Mucosa of gallbladder (tissue), 1 donor: ENCODE measurements at places on chromosomes 7 and 10.

- DNase-seq: no peak
Observed at GRCh38 chr7:94368371-94368791, 26.3 kb upstream of the COL1A2 start.

DNA sequence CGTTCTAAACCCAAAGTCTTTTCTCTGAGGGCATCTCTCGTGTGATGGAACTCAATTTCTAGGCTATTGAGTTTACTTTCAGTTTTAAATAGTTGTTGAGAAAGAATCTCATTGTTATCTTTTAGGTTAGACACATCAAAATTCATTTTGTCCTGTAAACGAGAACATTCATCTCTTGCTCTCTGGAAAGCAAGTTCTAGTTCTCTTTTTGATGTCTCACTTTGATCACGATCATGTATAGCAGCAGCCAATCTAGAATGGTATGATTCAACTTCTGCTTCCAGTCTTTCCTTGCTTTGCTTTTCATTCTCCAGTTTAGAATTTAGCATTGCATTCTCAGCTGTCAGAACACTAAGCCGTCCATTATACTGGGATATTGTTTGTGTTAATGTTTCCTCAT, 65.1 kb downstream of the ANKRD26 start:
- DNase-seq: no peak

GRCh38 chr10:23106331-23107072, 11.1 kb downstream of the MSRB2 start:
- no peak for DNase-seq

- DNase-seq: no peak
Observed at GRCh38 chr7:87474533-87475358, 734 bp downstream of the ABCB4 start.

GRCh38 chr10:24711465-24711864, 12.2 kb downstream of the ARHGAP21 start:
- no peak for DNase-seq

DNA sequence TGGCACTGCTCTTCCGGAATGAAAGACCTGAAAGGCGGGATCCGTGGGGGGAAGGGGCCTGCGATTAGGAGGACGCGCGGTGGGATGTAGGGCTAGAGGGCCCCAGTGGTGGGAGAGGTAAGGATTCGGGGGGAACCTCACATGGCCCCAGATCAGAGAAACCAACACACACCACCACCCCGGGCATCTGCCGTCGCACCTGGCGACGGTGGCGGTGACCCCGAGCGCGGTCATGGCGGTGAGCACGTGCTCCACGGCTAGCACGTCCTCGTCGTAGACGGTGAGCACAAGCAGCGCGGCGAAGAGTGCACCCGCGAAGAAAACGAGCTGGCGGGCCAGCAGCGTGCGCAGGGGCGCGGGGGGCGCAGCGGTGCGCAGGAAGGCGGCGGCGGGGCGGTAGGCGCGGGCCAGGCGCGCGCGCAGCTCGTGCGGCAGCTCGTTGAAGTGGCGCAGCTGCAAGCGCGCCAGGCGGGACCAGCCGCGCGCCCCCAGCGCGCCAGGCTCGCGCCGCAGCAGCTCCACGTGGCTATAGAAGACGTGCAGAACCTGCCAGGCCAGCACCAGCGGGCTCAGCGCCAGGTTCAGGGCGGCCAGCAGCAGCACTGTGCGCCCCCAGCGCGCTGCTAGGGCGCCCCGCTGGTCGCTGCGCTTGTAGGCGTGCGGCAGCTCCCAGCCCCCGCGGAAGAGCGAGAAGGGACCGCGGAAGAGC, 5.7 kb downstream of the ATG9B start:
- DNase-seq: peak; percentile 38
